Glomerular endothelial cell (primary cell): ENCODE measurements at places on chromosomes 16 and 17. TPM values are rescaled to one million over a fixed set of nuclear protein-coding genes. Genes with fewer than 3 reads are reported as not detected.

Gene CPD
- 116 and 120 TPM in 2 replicates for total RNA-seq

Gene SLC38A8
- not detected in 2 replicates for total RNA-seq

Gene TEX19
- not detected in 2 replicates for total RNA-seq

Gene NEUROD2
- not detected in 2 replicates for total RNA-seq

Gene HDAC5
- 36.3 and 46.9 TPM in 2 replicates for total RNA-seq

Gene CPNE7
- total RNA-seq = 6.1 and 34.4 TPM in 2 replicates

Gene RGS9
- 3.1 and 3.6 TPM in 2 replicates for total RNA-seq

Gene ATP5PD
- total RNA-seq = 228 and 300 TPM in 2 replicates

Gene CCDC57
- 10.2 and 23.8 TPM in 2 replicates for total RNA-seq

Gene SOCS3
- 79.9 and 114 TPM in 2 replicates for total RNA-seq

Gene ATAD5
- total RNA-seq = 3.1 and 3.7 TPM in 2 replicates

Gene MYO19
- 35.2 and 62.3 TPM in 2 replicates for total RNA-seq

Gene AKAP10
- total RNA-seq = 16.7 and 16.8 TPM in 2 replicates

Gene MT1M
- not detected in 2 replicates for total RNA-seq

Gene MAZ
- total RNA-seq = 98.2 and 145 TPM in 2 replicates

Gene MILR1
- total RNA-seq = 4.5 and 6.0 TPM in 2 replicates

Gene CDH11
- total RNA-seq = 43.8 and 99.6 TPM in 2 replicates

Gene AANAT
- total RNA-seq = not detected in 2 replicates

Gene KIFC3
- 52.2 and 76.7 TPM in 2 replicates for total RNA-seq

Gene ANKS3
- 15.5 and 16.6 TPM in 2 replicates for total RNA-seq

Gene SNAI3
- total RNA-seq = 0.12 TPM in 1 of 2 replicates, not detected in the other

Gene MYH2
- not detected in 2 replicates for total RNA-seq

Gene KRTAP9-8
- total RNA-seq = not detected in 2 replicates

Gene KRT39
- total RNA-seq = not detected in 2 replicates

Gene TP53TG3F
- not detected in 2 replicates for total RNA-seq

Gene GEMIN4
- 16.6 and 18.6 TPM in 2 replicates for total RNA-seq

Gene KRTAP4-4
- total RNA-seq = not detected in 2 replicates

Gene HAP1
- total RNA-seq = 0.99 TPM in 1 of 2 replicates, not detected in the other

Gene HBA1
- total RNA-seq = not detected in 2 replicates
